ENCODE measurements at places on chromosomes 5 and 9. TPM values are rescaled to one million over a fixed set of nuclear protein-coding genes. Genes with fewer than 3 reads are reported as not detected.

KCNV2 gene
- not detected for total RNA-seq

STPG3 gene
- not detected for total RNA-seq

TRAF1 gene
- total RNA-seq: 4.4 TPM

DNA sequence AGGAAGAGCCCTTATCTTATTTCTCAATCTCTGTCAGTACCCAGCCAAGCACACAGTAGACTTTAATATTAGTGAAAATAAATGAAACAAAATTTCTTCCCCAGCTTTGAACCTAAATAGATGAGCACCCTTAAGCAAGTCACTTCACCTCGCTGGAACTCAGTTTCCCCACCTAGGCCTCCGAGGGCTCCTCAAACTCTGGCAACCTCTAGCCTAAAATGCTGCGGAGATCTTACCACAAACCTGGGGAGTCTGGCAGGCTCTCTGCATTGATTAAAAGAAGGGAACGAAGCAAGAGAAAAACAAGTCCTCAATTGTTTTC lies 326 bp downstream of the RIGI start:
- H3K27me3 ChIP-seq: no peaks in the 10 kb centered on the region
- peak overlapping the region; percentile 86 for H3K27ac ChIP-seq
- H3K4me3 ChIP-seq: peak overlapping the region; percentile 60
- peaks cover 43% of the 10 kb centered on the region for H3K4me1 ChIP-seq

- H3K36me3 ChIP-seq: no peaks in the 10 kb centered on the region
- no peaks in the 10 kb centered on the region for H3K27me3 ChIP-seq
- peaks cover 25% of the 10 kb centered on the region for H3K4me1 ChIP-seq
- peak; percentile 66 for DNase-seq
These were observed 567 bp upstream of the SPIN1 start for GRCh38 chr9:88387552-88388202.

- H3K4me3 ChIP-seq: no peak overlapping the region
- peaks cover 86% of the 10 kb centered on the region for H3K4me1 ChIP-seq
- no peaks in the 10 kb centered on the region for H3K27me3 ChIP-seq
- H3K36me3 ChIP-seq: no peaks in the 10 kb centered on the region
- DNase-seq: no peak
These were observed 8.6 kb downstream of the VLDLR start for GRCh38 chr9:2630158-2630557.

- H3K27me3 ChIP-seq: no peaks in the 10 kb centered on the region
- no peak overlapping the region for H3K27ac ChIP-seq
- no peak overlapping the region for H3K4me3 ChIP-seq
- no peaks in the 10 kb centered on the region for H3K36me3 ChIP-seq
- no peak for DNase-seq
These were observed 47.3 kb downstream of the MTRR start for GRCh38 chr5:7916171-7916804.

GRCh38 chr5:35483780-35484179 lies 133.9 kb upstream of the SPEF2 start:
- H3K27me3 ChIP-seq: no peaks in the 10 kb centered on the region
- no peak for DNase-seq
- H3K27ac ChIP-seq: no peak overlapping the region
- H3K4me1 ChIP-seq: peaks cover 7% of the 10 kb centered on the region
- no peaks in the 10 kb centered on the region for H3K36me3 ChIP-seq

DNA sequence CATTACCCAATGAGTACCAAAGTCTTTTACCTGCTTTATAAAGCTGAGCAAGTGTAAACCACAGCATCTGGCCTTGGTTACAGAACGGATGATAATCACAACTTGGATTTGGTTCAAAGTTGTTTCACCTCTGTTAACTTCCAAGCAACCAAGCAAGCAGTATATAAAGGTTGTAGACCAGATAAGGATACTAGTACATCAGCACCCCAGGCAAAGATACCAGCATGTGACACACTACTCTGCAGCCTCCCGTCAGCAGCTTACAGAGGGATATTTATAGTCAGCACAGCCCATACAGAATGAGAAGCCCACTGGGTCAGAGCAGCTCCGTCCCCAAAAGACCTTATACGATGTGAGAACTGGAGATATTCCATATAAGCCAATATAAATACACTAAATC lies 193.3 kb downstream of the SMARCA2 start:
- no peak overlapping the region for H3K27ac ChIP-seq
- no peak overlapping the region for H3K4me3 ChIP-seq
- no peaks in the 10 kb centered on the region for H3K4me1 ChIP-seq
- DNase-seq: no peak
- H3K36me3 ChIP-seq: no peaks in the 10 kb centered on the region

- H3K27ac ChIP-seq: no peak overlapping the region
- H3K36me3 ChIP-seq: no peaks in the 10 kb centered on the region
- no peaks in the 10 kb centered on the region for H3K4me1 ChIP-seq
- no peak for DNase-seq
- no peaks in the 10 kb centered on the region for H3K27me3 ChIP-seq
- H3K4me3 ChIP-seq: no peak overlapping the region
These were observed 406.9 kb upstream of the NMUR2 start for GRCh38 chr5:152811988-152812387.

DNA sequence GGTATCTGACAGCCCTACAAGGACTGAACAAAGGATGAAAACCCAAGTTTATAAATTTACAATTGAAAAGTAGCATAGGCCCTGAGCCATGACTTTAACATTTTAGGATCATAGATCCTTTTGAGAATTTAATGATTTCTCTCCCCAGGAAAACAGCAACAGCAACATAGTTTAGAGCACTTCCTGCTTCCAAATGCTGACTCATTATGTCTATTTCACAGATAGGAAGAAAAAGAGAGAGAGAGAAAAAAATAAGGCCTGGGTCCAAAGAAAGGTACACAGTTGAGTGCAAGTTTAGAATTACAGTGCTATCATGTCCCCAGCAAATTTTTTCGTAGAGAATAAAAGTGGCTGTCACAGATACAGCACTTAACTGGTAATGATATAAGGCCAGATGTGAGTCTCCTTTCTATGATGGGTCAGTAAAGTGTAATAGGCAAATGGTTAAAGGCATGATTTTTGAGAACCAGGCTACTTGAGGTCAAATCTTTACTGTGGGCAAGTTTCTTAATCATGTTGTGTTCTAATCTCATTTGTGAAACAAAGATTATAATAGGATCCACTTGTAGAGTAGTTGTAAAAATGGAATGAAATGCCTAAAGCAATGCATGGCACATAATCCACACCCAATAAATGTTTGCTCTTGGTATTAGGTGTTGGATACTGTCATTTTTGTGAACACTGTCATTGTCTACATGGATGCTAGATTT lies 12.3 kb upstream of the PPP2R2B start:
- H3K4me1 ChIP-seq: no peaks in the 10 kb centered on the region
- no peak overlapping the region for H3K4me3 ChIP-seq
- no peak overlapping the region for H3K27ac ChIP-seq
- H3K36me3 ChIP-seq: no peaks in the 10 kb centered on the region

GRCh38 chr9:83234541-83234940 lies 171.6 kb upstream of the RASEF start:
- H3K27ac ChIP-seq: no peak overlapping the region
- H3K4me1 ChIP-seq: peaks cover 5% of the 10 kb centered on the region
- H3K36me3 ChIP-seq: no peaks in the 10 kb centered on the region
- no peak for DNase-seq
- H3K4me3 ChIP-seq: no peak overlapping the region

GRCh38 chr5:123722451-123722850 lies 210.5 kb downstream of the CSNK1G3 start:
- H3K27me3 ChIP-seq: no peaks in the 10 kb centered on the region
- H3K4me3 ChIP-seq: no peak overlapping the region
- H3K36me3 ChIP-seq: no peaks in the 10 kb centered on the region
- no peak overlapping the region for H3K27ac ChIP-seq
- DNase-seq: no peak

- H3K27ac ChIP-seq: no peak overlapping the region
- no peaks in the 10 kb centered on the region for H3K36me3 ChIP-seq
- no peak overlapping the region for H3K4me3 ChIP-seq
These were observed 6.6 kb downstream of the LHX2 start for GRCh38 chr9:124017929-124018729.

DNA sequence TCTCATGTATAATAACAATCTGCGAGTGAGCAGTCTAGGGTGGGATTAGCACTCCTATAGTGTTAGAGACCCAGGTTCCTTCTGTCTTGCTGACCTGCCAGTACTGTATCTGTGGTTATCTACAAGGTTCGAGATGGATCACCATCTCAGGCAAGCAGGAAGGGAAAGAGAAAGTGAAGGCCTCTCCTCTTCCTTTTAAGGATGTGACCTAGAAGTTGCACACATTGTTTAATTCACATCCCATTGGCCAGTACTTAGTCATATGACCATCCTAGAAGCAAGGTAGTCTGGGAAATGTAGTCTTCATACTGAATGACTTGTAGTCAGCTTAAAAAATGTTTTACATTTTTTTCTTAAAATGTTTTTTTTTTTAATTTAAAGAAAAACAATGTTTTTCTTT lies 168.6 kb downstream of the CARTPT start:
- no peak for DNase-seq
- H3K27me3 ChIP-seq: no peaks in the 10 kb centered on the region
- no peak overlapping the region for H3K27ac ChIP-seq
- H3K4me1 ChIP-seq: no peaks in the 10 kb centered on the region
- no peak overlapping the region for H3K4me3 ChIP-seq
